ENCODE measurements at places on chromosomes 1 and 21.

- DNase-seq, result no peak
Measured at GRCh38 chr1:49052102-49052501, 275.4 kb upstream of the BEND5 start.

GRCh38 chr1:60664086-60664625 lies 418.2 kb upstream of the NFIA start:
- no peak for DNase-seq

GRCh38 chr1:159300146-159300545 lies 2.0 kb upstream of the FCER1A start:
- no peak for DNase-seq

DNA sequence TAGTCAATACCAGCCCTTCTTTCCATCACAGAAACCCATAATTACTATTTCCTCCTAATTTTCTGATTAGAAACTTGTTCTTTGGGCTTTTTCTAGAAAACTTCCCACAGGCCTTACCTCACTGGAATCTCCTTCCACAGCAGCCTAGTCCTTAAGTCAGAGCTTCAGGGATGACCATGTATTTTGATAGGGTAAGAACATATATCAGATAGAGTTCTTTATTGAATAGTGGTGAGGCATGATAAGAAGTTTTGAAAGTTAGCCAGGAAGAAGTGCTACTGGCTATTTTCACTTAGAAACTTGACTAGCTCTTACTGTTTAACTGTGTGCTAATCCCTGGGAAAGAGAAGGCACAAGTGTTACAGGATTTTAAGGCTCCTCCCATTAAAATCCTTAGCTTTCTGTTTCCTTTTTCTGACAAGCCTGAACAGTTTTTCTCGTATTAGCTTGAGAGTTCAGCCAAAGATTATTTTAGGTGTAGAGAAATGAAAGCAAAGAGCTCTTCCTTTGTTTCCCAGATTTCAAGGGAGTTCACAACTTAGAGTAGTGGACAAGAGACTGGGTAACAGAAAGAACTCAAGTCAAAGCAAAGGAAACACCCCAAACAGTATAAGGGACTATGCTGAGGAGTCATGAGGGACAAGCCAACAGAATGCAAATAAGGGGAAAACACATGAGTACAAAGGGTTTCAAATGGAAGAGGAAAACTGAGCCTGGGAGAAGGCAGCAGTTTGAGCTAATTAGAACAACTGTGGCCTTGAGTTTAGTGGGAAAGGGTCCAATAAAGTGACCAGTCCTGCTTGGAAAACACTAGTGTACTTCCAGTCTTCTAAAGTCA lies 37.2 kb upstream of the AIM2 start:
- no peak for DNase-seq

DNA sequence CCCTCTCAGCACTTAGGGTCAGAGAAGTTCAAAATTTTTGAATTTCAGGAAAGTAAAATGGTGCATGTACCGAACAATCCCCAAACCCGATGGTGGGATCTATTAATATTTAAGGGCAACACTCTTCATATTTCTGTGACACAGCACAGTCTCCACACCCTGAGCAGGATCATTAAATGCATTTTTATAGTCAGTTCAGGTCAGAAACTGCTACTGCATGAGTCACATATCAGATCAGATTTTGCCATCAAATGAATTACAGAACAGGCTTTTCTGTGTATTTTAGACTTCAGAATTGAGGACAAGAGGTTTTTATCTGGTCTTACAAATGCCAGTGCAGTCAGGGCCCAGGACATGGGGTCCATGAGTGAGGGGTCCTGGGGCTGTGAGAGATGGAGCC lies 79.2 kb downstream of the RIPK4 start:
- no peak for DNase-seq

- DNase-seq, result no peak
Measured at GRCh38 chr1:34231441-34231840, 54.7 kb downstream of the C1orf94 start.

DNA sequence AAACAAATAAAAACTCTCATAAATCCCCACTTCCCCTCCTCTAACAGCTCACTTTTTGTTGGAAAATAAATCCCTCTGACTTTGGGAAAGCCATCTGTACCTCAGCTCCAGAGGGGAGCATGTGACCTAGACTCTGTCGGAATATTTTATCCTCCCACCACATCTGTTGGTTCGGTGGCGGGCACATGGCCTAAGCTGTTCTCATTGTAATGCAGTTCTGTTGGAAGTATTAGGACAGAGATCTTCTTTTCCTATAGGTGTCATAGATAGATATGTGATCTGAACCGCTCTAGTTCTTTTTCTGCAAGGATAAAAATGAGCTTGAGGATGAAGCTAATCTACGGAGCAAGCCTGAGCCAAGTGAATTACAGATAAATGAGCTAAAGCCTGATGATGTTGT lies 50.5 kb upstream of the EPS8L3 start:
- no peak for DNase-seq

All from activated CD4-positive, alpha-beta T cell treated with anti-CD3 and anti-CD28 coated beads for 36 hours (primary cell).